H4 (cell line): ENCODE measurements at places on chromosomes 16 and 17.

DNA sequence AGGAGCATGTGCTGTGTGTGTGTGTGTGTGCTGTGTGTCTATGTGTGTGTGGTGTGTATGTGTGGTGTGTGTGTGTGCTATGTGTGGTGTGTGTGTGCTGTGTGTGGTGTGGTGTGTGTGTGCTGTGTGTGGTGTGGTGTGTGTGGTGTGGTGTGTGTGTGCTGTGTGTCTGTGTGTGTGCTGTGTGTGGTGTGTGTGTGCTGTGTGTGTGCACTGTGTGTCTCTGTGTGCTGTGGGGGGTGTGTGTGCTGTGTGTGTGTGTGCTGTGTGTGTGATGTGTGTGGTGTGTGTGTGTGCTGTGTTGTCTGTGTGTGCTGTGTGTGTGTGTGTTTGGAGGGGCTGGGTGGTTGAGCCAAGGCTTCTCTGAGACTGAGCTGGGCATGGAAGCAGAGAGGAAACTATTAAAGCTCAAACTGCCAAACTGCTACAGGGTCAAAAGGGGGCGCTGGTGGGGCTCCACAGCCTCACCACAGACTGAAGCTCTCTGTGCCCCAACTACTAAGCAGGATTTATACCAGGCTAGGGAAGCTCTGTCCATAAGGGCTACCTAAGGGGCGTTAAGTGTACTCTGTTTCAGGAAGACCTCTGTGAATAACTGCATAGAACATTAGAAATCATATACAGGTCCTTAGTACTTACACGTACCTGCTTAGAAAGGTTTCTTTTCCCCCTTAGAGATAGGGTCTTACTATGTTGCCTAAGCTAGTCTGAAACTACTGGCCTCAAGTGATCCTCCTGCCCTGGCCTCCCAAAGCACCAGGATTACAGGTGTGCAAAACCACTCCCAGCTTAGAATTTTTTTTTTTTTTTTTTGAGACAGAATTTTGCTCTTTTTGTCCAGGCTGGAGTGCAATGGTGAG lies 27.8 kb upstream of the GHDC start:
- peak; percentile 24 for DNase-seq

- DNase-seq = no peak
These were observed 16.3 kb downstream of the USP31 start for GRCh38 chr16:23132775-23133463.

DNA sequence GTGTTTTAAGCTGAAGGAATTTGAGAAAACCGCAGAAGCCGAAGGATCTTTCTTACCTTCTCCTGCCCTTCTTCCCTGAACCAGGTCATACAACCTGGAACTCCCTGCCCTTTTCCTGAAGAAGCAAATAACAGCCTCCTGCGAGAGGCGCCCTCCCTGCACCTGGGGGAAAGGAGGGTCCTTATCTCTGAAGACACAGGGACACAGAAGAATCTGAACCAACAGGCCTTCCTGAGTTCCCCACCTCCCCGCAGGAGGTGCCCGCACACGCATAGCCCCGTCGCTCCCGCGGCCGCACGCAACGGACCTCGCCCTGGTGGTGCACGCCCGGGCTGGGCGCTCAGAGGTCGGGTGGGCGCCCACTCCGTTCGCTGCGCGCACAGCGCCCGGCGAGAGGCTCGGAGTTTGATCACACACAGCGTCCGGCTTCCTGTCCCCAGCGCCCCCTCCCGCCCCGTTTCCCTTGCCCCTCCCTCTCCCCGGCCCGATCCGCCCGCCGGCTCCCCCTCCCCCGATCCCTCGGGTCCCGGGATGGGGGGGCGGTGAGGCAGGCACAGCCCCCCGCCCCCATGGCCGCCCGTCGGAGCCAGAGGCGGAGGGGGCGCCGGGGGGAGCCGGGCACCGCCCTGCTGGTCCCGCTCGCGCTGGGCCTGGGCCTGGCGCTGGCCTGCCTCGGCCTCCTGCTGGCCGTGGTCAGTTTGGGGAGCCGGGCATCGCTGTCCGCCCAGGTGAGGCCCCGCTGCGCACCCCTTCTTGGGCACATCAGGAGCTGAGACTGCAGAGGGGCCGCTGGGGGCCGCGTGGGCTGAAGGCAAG lies at the start of gene TNFSF12:
TSS of gene TNFSF12 (plus strand) at position 474 of the 816 bp plus-strand sequence. CDS start at position 570, 96 bp downstream.
- DNase-seq = no peak

DNA sequence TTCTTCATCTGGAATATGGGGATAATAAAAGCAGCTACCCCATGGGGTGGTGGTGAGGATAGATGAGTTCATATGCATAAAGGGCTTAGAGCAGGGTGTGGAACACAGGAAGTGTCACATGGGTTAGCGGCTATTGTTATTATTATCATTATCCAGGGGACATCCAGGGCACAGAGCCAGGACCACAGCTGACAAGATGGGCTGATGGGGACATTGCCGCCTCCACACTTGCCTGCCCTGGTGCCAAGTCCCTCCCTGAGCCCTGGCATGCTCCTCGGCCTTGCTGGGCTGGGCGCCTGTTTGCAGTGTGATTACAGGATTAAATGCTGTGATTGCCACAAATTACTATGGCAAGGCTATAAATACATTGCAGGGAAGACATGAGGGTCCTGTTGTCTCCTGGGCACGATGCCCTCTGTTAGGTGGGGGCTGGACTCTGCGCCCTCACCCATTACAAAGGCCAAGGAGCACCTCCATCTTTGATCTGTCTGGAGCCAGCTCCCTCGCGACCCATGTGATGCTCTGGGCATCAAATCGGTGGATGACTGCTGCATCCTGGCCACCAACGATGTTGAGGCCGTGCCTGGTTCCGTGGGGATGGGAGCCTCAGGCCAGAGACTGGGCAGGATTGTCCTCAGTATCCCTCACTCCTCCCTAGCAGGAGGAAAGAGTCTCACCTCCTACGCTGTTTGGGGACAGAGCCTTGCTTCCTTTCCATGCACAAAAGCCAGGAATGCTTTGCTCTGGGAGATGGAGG lies 43.2 kb downstream of the PIMREG start:
- DNase-seq = no peak

DNA sequence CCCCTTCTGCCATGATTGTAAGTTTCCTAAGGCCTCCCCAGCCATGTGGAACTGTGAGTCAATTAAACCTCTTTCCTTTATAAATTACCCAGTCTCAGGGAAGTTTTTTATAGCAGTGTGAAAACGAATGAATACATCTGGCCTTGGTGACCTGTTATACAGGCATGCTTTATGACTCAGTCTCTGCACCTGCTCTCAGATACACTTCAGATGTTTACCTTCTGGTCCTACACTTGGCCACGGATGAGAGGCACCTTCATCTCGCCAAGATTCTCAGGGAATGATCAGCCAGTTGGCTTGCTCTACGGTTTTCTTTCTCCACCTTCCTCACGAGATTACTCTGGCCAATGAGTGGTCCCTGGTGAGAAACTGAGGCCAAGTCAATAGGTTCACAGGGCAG lies 304.7 kb downstream of the CA10 start:
- DNase-seq = no peak

DNA sequence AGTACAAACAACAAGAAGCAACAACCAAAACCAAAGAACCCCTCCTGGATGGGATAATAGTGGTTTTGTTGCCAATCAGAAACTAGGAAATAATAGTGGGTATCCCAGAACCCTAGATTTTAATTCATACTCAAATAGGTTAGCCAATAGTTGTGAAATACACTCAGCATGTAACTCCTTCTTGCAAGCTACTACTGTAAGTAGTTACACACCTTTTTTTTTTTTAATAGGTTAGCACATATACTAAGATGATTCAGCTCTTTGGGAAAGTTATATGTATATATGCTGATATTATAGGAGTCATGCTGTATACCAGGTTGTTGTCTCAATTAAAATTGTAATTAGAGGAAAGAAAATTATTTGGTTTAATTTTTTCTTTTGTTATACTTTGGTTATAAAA lies 92.5 kb upstream of the HAS3 start:
- DNase-seq = no peak

DNA sequence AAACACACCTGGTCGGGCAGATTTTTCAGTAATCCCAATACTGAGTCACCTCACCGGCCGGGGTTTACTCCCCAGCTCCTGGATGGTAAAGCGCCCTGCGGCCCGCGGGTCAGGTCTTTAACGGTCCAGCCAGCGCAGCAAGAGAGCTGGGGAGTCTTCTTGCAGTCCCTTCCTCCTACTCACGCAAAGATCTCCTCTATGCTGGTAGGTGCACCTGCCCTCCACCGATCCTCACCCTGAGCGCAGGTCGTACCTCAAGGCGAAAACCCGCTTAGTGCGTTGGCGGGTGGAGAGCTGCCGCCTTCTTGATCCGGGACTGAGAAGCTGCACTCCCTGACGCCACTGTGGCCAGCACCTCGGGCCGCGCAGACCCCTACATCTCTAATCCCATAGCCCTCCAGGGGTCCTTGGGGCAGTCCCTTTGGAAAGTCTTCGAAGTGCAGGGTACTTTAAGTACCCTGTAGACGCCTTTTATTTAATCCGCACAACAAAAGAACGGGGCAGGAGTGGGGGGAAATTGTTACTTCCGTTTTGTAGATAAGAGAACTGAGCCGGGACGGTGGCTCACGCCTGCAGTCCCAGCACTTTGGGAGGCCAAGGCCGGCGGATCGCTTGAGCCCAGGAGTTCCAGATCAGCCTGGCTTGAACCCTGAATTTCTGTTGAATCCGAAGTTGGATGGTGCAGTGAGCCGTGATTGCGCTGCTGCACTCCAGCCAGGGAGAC lies 10.4 kb upstream of the HOXB13 start:
- DNase-seq = no peak

DNA sequence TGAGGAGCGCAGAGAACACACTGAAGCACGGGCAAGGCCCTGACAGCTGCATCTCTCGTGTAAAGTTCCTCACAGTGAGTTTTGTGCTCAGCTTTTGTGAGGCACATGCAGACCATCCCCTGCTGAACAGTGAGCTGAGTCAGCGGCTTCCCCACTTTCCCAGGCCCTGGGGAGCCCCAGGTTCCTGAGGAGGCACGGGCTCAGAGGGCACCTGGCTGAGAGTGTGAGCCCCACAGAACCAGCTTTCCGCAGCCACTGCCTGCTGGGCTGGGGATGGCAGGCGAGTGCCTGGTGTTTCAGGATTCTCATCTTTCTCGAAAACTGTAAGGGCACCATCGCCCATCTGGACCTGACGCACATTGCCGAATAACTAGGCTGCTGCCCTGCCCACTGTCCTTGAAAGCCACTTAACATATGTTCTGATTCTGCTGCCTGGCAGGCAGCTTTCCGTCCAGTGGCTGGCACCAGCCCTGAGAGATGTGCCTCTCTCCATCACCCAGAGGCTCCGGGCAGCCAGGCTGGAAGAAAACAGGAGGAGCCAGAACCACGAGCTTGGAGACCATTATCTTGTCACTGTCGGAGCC lies 266.7 kb upstream of the FOXF1 start:
- no peak for DNase-seq
